T47D (cell line): ENCODE measurements at places on chromosomes 4 and X.

DNA sequence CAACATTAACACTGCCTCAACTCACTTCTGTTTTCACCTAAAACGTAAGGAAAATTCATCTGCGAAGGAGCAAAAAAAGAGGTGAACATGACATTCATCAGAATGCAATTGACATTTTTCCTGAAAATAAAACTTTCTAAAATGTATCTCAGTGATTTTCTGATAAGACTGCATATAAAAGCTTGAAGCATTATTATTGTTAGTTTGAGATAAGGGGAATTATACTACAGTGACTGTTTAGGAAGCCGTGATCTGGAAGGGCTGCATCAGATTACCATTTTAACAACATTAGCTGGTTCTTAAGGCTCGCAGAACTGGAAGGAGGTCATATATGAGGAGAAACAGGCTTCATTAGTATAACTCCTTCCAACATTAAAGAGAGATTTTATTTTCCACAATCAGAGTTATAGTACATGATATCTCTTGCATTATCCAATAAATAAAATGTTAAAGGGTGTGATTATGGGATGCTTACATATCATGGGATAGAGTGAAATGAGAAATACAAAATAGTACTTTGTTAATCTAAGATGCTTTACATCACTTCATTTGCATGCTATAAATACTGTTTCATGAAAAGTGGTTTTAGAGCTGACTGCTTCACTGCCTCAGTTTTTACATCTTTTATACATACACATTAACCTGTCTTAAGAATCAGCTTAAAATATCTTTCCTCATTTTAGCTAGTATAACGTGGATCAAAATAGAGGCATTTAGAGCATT is 1820.1 kb upstream of the TENM3 start:
- DNase-seq, result no peak

GRCh38 chrX:470686-471085 is 84.0 kb upstream of the PPP2R3B start:
- no peak for DNase-seq

- no peak for DNase-seq
Observed at GRCh38 chr4:16608123-16608522, 290.3 kb downstream of the LDB2 start.

GRCh38 chr4:160136021-160136420 is 1033.1 kb downstream of the RAPGEF2 start:
- DNase-seq, result no peak

DNA sequence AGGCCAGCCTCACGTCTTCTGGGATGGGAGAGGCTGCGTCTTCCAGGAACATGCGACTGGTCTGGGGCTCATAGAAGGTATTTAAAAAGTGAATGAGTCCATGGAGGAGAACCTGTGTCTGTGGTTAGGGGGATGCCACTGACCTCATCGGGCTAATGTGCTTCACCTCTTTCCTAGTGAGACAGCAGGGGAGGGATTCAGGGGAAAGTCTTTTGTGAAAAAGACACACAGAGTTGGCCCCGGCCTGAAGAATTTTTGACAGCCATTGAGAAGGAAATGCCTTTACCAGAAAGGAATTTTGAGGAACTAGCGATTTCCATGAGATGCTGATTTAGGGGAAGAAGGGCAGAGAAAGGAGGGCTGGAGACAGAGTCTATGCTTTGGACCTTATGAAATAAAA is 11.0 kb upstream of the C4orf50 start:
- no peak for DNase-seq
